ENCODE measurements at places on chromosomes 7 and 10. TPM values are rescaled to one million over a fixed set of nuclear protein-coding genes. Genes with fewer than 3 reads are reported as not detected.

DNA sequence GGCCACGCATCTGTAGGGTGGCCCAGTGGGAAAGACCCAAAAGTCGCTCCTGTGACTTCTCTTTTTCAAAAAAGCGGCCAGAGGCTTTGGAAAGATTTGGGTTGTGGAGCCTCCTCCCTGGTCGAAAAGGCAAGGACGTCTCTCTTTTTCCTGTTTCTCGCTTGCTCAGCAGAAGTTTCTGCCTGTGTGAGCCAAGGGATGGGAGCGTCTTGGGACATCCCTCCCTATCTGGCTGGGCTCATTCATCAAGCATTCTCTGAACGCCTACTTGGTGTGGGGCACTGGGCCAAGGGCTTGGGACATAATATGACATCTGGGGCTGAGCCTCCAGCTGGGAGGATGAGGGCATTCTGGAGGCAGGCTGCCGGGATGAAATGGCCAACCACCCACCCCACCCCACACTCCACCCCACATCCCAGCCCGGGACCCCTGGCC, 120.9 kb downstream of the C10orf105 start:
- H3K4me3 ChIP-seq, result no peak overlapping the region
- peaks cover 5% of the 10 kb centered on the region for H3K27me3 ChIP-seq
- H3K36me3 ChIP-seq, result no peaks in the 10 kb centered on the region

- H3K27me3 ChIP-seq, result no peaks in the 10 kb centered on the region
- H3K4me3 ChIP-seq, result no peak overlapping the region
- peaks cover 49% of the 10 kb centered on the region for H3K4me1 ChIP-seq
Observed at GRCh38 chr7:116354171-116354545, 143.8 kb downstream of the TES start.

Gene CPA1
- not detected for total RNA-seq

GRCh38 chr10:71974489-71975021, 10.4 kb downstream of the CHST3 start:
- peaks cover 99% of the 10 kb centered on the region for H3K4me1 ChIP-seq
- peak overlapping the region; percentile 86 for H3K27ac ChIP-seq
- DNase-seq, result no peak
- peaks cover 5% of the 10 kb centered on the region for H3K36me3 ChIP-seq
- no peaks in the 10 kb centered on the region for H3K27me3 ChIP-seq

Gene NKX1-2
- not detected for total RNA-seq

Gene ODAD2
- total RNA-seq, result 2.8 TPM

DNA sequence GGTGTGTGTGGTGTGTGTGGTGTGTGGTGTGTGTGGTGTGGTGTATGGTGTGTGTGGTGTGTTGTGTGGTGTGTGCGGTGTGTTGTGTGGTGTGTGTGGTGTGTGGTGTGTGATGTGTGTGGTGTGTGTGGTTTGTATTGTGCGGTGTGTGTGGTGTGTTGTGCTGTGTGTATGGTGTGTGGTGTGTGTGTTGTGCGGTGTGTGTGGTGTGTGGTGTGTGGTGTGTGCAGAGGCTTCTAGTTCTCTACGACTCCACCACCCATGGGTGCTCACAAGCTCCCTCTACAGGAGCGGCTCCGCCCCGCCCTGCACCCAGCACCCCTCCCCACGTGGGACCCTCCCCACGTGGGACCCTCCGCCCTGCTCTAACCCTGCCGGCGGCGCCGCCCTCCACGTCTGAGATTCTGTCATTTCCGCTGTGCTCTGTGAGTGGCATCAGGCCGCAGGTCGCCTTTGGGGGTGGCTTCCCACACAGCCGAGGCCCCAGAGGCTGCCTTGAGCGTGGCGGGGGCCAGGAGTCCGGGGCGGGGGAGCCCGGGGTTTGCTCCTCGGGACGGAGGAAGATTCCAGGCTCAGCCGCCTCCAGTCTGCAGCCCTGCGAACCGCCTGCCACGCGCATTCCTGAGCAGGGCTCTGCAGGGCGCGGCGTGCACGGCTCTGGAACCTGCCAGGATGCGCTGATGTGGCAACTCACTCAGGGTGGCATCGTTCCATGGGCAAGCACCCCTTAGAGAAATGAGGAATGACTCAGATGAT, 37.0 kb upstream of the DNAJB6 start:
- no peak for DNase-seq
- no peak overlapping the region for H3K4me3 ChIP-seq
- H3K4me1 ChIP-seq, result peaks cover 15% of the 10 kb centered on the region
- no peaks in the 10 kb centered on the region for H3K27me3 ChIP-seq

Gene LRRC61
- total RNA-seq, result not detected

DNA sequence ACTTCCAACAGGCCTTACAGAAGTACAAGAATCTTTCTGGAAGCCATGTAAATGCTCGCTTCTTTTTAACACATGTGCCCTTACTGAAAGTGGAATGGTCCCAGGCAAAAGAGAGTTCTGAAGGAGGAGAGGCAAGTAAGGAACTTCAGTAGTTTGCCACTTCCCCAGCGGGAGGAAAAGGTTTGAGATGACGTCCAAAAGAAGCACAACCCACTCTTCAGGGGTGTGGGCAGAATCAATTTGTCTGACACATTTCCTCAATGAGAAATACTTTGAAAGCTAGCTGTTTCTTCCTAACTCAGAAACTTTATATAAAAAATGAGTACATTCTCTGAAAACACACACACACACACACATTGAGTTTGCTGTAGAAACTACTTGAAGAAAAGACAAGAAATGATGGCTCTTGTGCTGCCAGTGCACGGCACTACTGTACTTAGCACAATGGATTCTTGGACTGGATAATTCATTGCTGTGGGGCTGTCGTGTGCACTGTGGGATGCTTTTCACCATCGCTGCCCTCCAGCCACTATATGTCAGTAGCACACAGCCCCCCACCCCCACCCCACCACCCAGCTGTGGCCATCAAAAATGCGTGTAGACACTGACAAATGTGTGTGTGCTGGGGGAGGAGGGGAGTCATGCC, 183.0 kb downstream of the SRPK2 start:
- no peak overlapping the region for H3K4me3 ChIP-seq
- H3K27ac ChIP-seq, result no peak overlapping the region
- DNase-seq, result no peak
- peaks cover 9% of the 10 kb centered on the region for H3K36me3 ChIP-seq
- peaks cover 20% of the 10 kb centered on the region for H3K4me1 ChIP-seq

Gene ZNF25
- 15.1 TPM for total RNA-seq

- H3K36me3 ChIP-seq, result no peaks in the 10 kb centered on the region
- no peak for DNase-seq
- H3K27ac ChIP-seq, result no peak overlapping the region
- H3K27me3 ChIP-seq, result no peaks in the 10 kb centered on the region
- peaks cover 22% of the 10 kb centered on the region for H3K4me1 ChIP-seq
Observed at GRCh38 chr10:31644931-31645633, 283.5 kb downstream of the ARHGAP12 start.

Gene C10orf53
- total RNA-seq, result not detected

DNA sequence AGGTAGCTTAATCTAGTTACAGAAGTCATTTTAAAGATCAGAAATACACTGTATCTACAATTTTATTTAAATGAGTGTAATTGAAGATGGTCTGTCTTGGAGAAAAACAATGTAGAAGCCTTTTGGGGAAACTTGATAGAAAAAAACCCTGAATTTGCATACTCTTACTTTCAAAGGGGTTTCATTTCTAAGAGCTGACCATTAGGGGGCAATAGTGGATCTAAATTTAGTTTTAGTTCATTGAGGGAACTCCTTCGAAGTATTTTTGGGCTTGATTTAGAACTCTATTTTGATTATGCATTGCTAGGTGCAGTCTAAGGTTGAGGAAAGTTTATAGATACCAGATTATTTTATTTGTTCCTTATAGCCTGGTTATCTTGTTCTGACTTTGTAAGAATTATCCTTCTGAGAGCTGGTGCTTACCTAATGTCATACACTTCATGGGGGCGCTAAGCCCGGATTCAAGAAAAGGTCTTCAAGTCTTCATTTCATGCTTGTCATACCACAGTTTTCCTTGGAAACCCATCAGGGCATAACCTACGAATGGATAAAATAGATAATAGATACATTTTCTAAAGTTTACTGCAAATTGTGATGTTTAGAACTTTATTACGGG, 69.1 kb upstream of the MXI1 start:
- no peak overlapping the region for H3K4me3 ChIP-seq
- H3K27me3 ChIP-seq, result no peaks in the 10 kb centered on the region
- peaks cover 6% of the 10 kb centered on the region for H3K36me3 ChIP-seq
- DNase-seq, result no peak

Gene ALOX5
- total RNA-seq, result not detected

GRCh38 chr7:113176836-113177235, 58.5 kb upstream of the SMIM30 start:
- H3K36me3 ChIP-seq, result no peaks in the 10 kb centered on the region
- DNase-seq, result no peak
- H3K27me3 ChIP-seq, result no peaks in the 10 kb centered on the region
- peaks cover 19% of the 10 kb centered on the region for H3K4me1 ChIP-seq
- H3K27ac ChIP-seq, result no peak overlapping the region
- no peak overlapping the region for H3K4me3 ChIP-seq

GRCh38 chr7:106616708-106617051, 44.3 kb downstream of the CCDC71L start:
- H3K36me3 ChIP-seq, result peaks cover 5% of the 10 kb centered on the region
- H3K4me3 ChIP-seq, result no peak overlapping the region
- DNase-seq, result no peak

DNA sequence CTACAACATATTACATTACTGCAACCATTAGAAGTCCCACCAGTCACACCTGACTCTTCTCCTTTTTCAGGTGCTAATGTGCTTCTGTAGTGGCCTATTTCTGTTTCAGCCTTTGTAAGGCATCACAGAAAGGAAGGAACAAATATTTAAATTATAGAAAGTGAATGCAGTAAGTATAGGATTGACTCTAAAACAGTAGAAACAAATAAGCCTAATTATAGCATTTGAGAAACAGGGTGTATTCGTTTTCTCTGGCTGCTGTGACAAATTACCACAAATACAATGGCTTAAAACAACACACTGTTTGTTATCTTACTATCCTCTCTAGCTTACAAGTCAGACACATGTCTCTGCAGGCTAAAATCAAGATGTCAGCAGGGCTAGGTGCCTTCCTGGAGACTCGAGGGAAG, 69.4 kb downstream of the CCSER2 start:
- H3K36me3 ChIP-seq, result peaks cover 15% of the 10 kb centered on the region
- DNase-seq, result no peak
- no peaks in the 10 kb centered on the region for H3K27me3 ChIP-seq

Gene VWDE
- not detected for total RNA-seq

DNA sequence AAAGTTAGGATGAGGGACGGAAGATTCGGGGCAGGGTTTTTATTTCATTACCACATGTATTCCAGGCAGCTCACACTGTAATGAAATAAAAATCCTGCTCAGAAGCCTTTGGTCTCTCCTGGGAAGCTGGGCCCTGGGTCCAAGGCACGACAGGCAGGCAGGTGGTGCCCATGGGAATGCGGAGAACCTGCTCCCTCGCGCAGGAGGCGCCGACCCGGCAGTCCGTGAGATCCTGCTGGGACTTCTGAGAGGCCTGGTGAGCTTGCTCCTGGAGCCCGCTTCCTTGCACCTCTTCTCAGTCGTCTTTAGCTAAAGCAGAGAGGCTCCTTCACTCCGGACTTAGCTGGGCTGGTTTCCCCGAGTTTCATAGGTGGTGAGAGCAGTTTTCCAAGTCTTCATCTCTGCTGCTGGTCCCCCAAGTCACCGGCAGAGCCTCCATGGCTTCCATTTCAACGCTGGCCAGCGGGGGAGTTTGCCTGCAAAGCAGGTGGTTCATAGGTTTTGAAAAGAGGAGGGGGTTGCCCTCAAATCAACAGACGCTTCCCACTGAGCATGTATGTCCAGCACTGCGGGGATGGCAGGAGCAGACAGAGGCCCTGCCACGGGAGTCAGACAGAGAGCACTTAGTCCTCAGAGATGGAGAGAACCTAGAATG, 24.5 kb downstream of the IL15RA start:
- DNase-seq, result no peak
- peaks cover 7% of the 10 kb centered on the region for H3K4me1 ChIP-seq
- peaks cover 5% of the 10 kb centered on the region for H3K27me3 ChIP-seq
- H3K27ac ChIP-seq, result no peak overlapping the region
- no peak overlapping the region for H3K4me3 ChIP-seq

- no peak for DNase-seq
- peaks cover 2% of the 10 kb centered on the region for H3K36me3 ChIP-seq
- no peaks in the 10 kb centered on the region for H3K27me3 ChIP-seq
- no peaks in the 10 kb centered on the region for H3K4me1 ChIP-seq
Observed at GRCh38 chr10:132735341-132735775, 50.6 kb downstream of the NKX6-2 start.

Gene GIMAP1
- not detected for total RNA-seq

DNA sequence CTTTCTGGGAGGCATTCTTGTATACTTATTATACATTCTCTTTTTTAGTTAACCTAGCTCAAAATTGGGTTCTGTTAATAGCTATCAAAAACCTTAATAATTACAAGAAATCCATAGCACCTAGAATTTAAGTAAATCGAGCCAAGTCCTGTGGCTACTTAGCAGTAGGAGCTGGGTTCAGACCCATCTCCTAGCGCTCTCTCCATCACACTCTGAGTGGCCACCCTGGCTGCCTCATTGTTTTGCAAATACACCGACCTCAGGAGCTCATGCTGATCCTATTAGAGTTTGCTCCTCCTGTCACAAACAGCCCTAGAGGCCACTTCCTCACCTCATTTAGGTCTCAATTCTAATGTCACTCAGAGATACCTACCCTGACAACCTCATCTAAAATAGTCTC, 46.2 kb upstream of the OSBPL3 start:
- no peak for DNase-seq
- H3K27ac ChIP-seq, result no peak overlapping the region
- H3K27me3 ChIP-seq, result no peaks in the 10 kb centered on the region
- no peak overlapping the region for H3K4me3 ChIP-seq

Gene STEAP2
- total RNA-seq, result not detected

Gene GNAI1
- total RNA-seq, result 44.4 TPM

DNA sequence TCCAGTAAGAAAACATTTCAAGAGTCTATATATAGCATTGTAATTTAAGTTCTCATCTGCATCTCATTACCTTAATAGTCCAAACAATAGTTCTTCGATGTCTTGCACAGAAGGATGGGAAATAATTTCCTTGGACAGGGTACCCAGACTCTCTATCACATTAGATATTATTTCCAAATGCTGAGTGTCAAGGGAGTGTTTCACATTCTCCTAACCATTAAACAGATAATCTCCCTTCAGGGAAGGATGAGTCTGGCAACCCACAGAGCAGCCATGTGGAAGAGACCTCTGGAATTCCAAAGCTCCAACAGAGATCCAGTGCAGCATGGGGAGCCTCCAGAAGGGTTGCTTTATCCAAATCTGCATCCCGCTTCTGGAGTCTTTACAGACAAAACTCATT, 89.6 kb downstream of the FZD1 start:
- H3K4me1 ChIP-seq, result peaks cover 9% of the 10 kb centered on the region
- H3K4me3 ChIP-seq, result no peak overlapping the region
- DNase-seq, result no peak
- no peaks in the 10 kb centered on the region for H3K36me3 ChIP-seq

GRCh38 chr7:47542051-47542450, 39.9 kb downstream of the TNS3 start:
- H3K4me3 ChIP-seq, result no peak overlapping the region
- peaks cover 48% of the 10 kb centered on the region for H3K4me1 ChIP-seq
- DNase-seq, result no peak
- H3K27me3 ChIP-seq, result no peaks in the 10 kb centered on the region
- H3K36me3 ChIP-seq, result peaks cover 6% of the 10 kb centered on the region

Gene ST8SIA6
- not detected for total RNA-seq
